Stimulated activated CD8-positive, alpha-beta memory T cell treated with anti-CD3 and anti-CD28 coated beads, Interleukin-4, amount 100 ng/mL, for 1 hour (primary cell): ENCODE measurements at places on chromosomes 12 and 14.

GRCh38 chr12:47734725-47735480 lies 9.6 kb upstream of the ENDOU start:
- DNase-seq: no peak

DNA sequence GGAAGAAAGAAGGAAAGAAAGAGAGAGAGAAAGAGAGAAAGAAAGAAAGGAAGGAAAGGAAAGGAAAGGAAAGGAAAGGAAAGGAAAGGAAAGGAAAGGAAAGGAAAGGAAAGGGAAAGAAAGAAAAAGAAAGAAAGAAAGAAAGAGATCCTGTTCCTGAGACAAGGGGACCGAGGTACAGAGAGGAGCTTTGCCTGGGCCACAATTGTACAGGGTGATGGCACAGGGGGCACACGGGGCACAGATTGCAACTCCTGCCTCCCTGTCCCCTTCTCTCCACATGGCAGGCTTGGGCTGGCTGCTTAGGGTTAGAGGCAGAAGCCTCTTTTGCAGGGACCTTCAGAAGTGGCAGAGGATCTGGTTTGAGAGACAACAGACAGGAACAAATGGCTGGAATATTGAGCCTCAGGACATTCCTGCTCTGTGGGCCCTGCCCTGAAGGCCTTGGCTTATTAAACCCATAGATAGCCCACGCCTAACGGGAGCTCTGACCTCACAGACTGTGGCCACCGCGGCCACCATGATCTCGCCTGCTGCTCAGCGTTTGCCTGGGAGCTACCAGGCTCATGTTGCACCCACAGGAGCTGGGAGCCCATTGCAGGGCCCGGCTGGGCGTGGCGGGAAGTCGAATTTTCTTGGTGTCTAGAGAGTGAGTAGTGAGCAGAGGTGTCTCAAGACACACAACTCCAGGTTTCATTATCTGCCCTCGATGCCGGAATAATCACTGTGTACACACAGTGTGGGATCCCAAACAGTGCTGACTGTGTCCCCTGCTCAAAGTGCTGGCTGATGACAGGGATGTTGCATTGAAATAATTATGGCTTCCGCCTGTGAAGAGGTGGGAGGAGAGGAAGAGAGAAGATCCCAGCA lies 147.9 kb upstream of the NCOR2 start:
- no peak for DNase-seq

DNA sequence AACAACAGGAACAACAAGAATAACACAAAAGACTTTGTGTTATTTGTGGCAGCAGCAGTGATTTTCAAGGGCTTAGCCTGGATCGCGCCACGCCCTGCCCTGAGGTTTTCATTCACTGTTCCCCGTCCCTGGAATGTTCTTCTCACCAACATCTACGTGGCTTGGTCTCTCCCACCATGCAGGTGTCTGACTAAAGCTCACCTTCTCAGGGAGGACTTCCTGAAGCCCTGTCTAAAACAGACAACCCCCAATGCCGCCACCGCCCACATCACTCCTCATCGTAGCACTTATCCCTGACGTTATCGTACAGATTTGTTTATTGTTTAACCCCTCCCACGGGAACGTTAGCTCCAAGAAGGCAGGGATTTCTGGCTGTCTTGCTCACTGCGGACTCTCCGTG lies 40.4 kb downstream of the P2RX4 start:
- DNase-seq: no peak

DNA sequence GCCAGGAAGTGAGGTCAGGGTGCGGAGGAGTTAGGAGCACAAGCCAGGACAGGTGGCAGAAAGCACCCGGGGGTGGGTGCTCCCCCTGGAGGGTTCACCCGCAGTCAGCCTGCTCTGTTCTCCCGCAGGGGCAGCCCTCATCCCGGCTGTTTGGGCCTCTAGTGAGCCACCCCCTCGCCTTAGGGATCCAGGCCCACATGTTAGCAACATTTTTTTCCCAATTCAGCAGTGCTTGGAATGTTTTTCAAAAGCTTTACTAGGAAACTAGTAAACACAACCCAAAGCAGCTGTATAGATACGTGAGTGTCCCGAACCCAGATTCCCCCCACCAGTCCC lies 28.5 kb upstream of the NXPH4 start:
- DNase-seq: no peak

DNA sequence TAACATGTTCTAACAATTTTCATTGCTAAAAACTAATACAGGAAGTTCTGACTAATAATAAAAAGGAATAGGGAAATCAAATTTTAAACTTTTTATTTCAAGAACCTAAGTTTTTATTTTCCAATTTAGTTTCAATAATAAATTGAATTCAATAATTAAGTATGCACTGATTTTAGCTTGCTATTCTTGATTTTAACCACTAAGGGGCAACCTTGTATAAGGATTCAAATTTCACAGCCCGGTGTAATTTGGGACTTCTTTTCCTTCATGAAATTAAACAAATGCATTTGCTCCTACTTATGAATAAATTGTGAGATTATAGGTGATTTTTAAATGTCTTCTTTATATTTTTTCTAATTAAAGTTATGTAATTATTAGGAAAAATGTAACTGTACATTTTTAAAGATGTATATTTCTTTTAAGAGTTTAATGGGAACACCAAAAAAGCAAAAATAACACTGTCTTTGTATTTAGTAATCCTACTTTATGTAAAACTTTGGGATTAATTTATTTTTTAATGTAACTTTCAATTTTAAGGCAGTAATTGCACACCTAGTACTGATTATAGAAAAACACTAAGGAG lies 241.4 kb upstream of the PDZRN4 start:
- DNase-seq: no peak

DNA sequence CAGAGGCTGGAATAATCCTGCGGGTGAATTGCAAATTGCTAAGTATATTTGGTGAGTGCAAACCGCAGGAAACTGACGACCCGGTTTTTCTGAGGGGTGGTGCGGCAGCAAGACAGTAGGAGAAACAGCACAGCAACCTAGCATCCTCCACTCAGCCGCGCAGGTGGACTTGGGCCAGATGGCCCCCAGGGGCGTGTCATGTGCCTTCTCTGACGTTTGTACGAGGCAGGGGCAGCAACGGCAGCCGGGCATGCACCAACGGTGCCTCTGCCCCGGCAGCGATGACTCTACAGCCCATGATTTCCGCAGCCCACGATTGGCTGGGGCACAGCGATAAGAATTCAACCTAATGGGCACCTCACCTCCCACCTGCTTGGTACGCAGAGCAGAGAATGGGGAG lies 11.1 kb upstream of the CLEC2A start:
- no peak for DNase-seq

GRCh38 chr12:80872053-80872452 lies 65.7 kb downstream of the LIN7A start:
- DNase-seq: no peak

DNA sequence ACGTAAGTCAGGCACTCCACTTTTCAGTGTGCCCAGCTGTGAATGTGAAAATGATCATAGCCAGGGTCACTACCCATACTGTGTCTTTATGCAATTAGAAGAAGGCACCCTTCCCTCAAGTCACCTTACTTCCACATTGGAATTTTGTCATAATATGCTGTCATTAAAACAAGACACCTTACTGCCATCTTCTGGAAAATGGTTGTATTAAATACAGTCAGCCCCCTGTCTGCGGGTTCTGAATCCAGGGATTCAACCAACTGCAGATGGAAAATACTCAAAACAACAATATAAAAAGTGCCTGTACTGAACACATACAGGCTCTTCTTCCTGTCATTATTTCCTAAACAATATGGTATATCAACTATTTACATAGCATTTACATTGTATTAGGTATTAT lies 70.2 kb upstream of the TBX5 start:
- DNase-seq: no peak

- no peak for DNase-seq
Measured at GRCh38 chr12:24797901-24798300, 151.0 kb downstream of the BCAT1 start.

DNA sequence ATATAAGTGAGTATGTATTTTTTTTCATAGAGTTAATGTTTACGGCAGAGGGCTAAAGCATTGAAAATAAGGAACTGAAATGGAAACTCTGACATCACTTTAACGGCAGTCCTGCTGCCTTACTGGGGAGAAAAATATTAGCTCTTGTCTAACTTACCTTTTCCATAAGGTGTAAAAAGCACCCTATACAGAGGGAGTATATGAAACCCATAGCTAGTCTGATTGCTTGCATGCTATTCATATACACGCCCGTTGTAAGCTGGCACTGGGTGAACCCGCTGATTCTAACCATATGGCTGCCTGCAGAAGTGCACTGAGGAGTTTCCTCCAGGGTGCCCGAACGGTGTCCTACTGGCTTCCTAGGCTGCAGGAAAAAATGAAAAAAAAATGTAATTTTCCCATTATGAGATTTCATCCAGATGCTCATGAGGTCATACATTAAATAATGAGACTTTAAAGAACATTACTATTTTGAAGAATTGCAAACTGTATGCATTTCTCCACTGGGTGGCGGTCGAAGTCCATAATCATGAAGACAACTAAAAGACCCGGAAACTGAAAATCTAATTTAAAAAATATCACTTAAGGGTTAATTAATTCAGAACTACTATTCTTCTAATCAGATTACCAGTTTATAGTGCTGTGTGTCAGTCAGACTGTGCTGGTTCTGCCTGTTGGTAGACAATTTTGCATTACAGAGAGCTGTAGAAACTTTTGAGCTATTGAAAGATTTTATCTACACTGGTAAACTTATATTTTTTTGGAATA lies 144.7 kb downstream of the ALX1 start:
- DNase-seq: no peak

- no peak for DNase-seq
Measured at GRCh38 chr14:22841311-22841710, 4.9 kb downstream of the MMP14 start.

DNA sequence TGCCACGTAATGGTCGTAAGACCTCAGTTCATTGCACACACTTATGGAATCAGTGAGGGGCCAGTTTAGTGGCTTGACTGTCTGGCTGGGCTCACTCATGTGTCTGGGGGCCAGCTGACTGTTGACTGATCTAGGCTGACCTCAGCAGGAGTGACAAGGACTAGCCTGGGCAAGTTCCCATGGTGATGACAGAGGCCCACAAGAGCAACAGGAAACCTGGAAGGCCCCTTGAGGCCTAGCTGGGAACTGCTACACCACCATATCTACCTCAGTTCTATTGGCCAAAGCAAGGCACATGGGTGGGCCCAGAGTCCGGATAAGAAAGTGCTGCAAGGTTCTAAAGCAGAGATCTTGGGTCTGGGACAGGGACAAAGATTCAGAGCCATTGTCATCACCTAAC lies 21.3 kb upstream of the RFLNA start:
- DNase-seq: no peak

- no peak for DNase-seq
Measured at GRCh38 chr12:4482936-4483335, 37.3 kb upstream of the FGF6 start.

GRCh38 chr14:100747021-100747586 lies 20.4 kb downstream of the DLK1 start:
- no peak for DNase-seq

- no peak for DNase-seq
Measured at GRCh38 chr12:7021956-7022355, 3.7 kb upstream of the LPCAT3 start.

DNA sequence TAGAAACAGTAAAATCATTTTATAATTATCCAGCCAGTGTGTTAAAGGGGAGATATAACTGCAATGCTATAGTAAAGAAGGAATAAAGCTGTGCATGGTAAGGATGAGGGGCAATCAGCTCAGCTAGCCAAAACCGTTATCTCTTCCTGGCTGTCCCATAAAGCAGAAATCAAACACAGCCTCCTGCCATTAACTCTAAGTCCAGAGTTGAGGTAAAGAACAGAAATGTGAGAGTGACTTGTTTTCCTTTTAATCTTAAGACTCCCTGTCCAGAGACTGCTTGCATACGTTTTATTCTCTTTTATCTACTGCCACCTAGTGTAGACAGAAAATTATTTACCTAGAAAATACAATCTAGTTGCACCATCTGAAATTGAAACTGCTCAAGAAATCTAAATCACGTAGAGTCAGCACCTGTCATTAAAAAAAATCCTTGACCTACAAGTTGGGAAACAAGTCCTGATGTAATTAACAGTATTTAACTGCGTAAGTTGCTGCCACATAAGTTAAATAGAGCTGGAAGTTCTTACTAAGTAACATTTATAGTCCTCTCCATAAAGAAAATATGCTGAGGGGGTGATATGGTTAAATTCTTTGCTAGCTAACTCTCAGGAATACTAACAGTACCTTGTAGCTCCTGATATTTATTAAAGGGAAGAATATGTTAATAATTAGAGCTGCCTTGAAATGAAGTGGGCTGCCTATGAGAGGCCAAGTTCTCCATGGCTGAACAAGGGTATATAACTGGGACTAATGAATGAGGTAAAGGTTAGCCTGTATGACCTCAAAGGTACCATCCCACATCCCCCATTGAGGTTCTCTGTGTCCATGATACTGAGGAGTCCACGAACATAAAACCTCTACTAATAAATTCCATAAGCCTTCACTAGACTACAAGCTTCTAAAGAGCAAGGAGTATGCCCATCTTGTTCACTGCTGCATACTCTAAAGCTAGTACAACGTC lies 62.7 kb downstream of the GALNT4 start:
- DNase-seq: no peak

DNA sequence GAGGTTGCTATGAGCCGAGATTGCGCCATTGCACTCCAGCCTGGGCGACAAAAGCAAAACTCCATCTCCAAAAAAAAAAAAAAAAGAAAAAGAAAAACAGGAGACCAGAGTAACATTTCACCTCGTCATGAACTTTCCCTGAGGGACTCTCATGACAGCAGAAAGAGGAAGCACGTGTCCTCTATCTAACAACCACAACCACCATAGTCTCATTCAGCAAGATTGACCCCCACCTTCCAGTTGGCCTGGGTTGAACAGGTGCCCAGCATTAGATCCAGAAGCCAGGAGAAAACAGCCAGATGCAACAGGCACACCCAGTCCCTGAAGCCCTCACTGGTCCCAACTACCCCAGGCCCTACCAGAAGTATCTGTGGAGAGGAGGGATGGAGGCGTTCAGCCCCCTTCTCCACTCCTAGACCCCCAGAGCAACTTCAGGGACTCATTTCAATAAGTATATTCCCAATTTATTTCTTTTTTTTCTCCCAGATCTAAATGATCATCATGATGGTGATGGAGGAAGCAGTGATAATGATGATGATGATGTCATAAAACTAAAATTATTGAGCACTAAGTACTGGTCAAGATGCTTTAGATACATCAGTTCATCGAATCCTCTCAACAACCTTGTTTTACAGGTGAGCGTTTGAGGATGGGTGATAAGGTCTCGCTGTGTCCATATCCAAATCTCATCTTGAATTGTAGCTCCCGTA lies 235.0 kb downstream of the EFCAB11 start:
- DNase-seq: no peak

DNA sequence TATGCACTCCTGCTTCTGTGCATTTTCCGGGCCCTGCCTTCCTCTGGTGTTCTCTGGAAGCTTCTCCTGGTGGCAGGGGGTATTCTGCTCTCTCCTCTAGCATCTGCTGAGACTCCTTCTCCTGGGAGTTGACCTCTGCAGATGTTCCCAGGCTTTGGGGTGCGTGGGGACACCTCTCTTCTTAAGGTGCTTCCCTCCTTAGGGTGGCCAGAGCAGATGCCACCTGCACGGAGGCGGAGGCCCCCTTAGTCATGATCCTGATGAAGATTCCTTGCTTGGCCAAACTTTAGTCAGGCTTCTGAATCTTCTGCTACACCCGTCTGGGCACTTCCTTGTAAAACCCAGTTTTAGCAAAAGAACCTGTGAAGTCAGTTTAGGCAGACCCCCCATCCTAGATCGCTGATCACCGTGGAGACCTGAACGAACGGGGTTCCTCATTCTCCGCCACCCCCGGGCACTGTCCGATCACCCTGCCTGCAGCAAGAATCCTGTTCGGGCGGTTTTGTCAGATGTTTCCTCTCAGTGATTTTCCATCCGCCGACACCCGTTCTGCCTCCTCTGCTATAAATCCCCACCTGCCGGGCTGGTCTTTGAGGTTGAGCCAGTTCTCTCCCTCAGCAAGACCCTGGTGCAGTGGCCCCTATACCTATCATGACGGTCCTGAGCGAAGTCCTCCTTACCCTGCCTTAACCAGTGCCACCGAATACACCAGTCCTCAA lies 111.9 kb downstream of the CALM1 start:
- no peak for DNase-seq
